ENCODE measurements at places on chromosomes 7 and 10. TPM values are rescaled to one million over a fixed set of nuclear protein-coding genes. Genes with fewer than 3 reads are reported as not detected.

Gene SLC29A3
- total RNA-seq, result 2.7 TPM

Gene SUPV3L1
- 31.0 TPM for total RNA-seq

Gene NEURL1
- total RNA-seq, result 7.3 TPM

Gene ABCA13
- total RNA-seq, result 5.8 TPM

Gene NCF1
- total RNA-seq, result 2.8 TPM

Gene GNGT1
- total RNA-seq, result not detected

Gene EN2
- total RNA-seq, result not detected

Gene STAG3
- total RNA-seq, result 2.3 TPM

Gene CEP55
- total RNA-seq, result 7.4 TPM

Gene PGAM2
- 10.7 TPM for total RNA-seq

Gene PPP1R9A
- 69.9 TPM for total RNA-seq
